ENCODE measurements at places on chromosomes 5 and 9.

GRCh38 chr5:44783634-44784315 is 25.0 kb upstream of the MRPS30 start:
- DNase-seq = no peak

DNA sequence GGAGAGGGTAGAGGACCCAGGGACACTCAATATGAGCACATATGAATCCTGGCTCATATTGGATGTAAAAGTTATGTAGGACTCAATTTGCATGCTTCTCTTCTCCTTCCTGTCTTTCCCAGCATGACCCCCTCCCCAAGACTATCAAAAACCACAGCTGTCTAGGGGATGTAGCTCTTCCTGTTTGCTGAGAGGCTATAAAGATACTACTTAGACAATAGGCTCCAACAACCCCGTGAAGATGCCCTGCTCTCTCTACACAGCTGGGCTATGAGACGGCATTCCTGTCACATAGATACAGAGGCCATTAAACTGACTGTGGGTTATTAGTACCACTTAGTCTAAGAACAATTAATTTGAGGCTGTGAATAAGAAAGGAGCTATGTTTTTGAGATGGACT is 56.5 kb upstream of the PCSK1 start:
- no peak for DNase-seq

DNA sequence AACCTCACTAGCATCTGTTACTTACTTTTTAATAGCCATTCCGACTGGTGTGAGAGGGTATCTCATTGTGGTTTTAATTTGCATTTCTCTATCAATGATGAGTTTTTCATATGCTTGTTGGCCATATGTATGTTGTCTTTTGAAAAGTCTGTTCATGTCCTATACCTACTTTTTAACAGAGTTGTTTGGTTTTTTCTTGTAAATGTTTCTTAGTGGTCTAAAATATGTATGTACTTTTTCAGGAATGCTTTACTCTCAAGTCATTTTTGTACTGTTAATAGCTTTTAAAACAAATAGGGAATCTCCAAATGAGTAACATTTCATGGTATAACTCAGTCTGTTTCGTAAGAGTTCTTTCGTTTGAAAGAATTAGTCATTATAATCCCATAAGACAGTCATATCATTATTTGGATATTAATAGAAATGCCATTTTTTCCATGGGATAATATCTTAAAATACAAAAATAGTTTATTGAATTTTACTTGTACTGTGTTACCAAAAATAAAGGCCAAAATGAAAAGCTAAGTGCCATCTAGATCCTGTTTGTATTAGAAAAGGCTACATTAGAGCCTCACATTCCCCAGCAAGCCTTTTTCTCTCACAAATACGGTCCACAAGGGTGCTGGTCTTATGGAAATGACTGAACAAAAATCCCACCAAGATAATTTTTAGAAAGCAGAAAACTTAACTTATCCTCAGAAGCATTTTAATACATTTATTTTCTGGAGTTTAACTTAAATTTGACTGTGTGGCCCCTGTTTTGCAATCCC is 247.7 kb downstream of the PJA2 start:
- DNase-seq = no peak

GRCh38 chr9:9846557-9846956 is 766.2 kb downstream of the PTPRD start:
- DNase-seq = no peak

DNA sequence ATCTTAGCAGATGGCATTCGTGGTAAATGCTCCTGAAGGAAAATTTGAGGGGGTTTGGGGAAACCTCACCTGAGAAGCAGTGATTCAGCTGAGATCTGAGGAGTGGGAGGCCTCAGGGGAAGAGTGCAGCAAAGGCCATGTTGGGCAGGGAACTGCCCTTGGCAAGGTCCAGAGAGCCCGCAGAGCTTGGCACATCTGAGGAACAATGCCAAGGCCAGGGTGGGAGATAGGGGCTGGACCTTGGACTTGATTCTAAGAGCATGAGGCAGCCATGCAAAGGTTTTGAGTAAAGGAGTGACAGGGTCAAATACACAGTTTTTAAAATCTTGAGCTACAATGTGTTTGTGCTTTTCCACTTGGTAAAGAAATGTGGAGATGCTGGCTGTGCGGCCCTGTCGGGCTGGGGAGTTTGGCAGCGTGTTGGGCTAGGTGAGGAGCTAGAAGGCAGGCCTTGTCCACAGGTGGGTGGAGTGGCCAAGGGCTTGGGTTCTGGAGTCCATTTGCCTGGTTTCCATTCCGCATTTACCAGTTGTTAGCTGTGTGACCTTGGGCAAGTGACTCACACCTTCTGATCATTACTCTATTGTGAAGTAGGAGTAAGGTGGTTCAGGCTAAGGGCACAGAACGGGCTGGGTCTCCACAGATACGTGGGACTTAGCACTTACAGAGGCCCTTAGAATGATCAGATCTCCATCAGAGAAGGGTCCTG is 6.1 kb downstream of the TBC1D13 start:
- no peak for DNase-seq

DNA sequence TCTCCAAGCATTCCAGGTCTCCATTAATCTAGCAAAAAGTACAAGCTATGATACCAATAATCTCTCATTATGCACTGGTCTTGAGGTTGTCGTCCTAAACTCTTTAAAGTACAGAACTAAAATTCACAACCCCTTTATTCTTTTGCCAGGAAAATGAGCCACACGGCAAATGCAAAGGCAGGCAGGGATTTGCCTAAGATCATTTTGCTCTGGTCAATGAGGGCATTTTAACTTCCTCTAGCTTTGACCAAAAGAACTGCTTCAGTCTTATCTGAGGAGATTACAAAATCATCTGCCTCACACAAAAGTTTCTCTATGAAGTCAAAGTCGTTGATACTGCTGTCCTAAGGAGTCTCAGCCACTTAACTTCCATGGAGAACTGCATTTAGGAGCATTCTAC is 51.8 kb downstream of the EPB41L4B start:
- no peak for DNase-seq

GRCh38 chr9:115657695-115658094 is 495.9 kb upstream of the PAPPA start:
- DNase-seq = no peak

DNA sequence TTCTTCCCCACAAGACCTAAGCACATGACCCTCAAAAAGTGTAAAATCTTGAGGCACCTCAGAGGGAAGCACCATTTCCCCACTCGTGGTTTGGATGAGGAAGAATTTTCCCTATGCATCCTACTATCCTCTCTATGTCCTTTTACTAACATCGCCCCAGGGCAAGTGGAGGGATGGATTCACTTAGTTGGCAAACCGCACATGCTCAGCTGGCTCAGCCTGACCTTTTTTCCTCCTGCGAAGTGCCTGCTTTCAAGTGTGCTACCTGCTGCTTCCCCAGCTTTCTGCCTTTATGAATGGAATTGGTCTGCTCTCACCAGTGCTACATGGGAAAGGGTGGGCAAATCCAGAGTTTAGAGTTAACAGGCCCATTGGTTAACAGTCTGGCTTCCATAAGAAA is 56.6 kb upstream of the IFNK start:
- DNase-seq = no peak

GRCh38 chr5:100479079-100479688 is 56.0 kb upstream of the FAM174A start:
- DNase-seq = peak; percentile 14

GRCh38 chr5:149550594-149551226 is 529 bp downstream of the CSNK1A1 start:
- no peak for DNase-seq

- no peak for DNase-seq
Measured at GRCh38 chr9:91305596-91306295, 56.0 kb downstream of the AUH start.

GRCh38 chr5:136810261-136810801 is 445.0 kb upstream of the TRPC7 start:
- DNase-seq = no peak

DNA sequence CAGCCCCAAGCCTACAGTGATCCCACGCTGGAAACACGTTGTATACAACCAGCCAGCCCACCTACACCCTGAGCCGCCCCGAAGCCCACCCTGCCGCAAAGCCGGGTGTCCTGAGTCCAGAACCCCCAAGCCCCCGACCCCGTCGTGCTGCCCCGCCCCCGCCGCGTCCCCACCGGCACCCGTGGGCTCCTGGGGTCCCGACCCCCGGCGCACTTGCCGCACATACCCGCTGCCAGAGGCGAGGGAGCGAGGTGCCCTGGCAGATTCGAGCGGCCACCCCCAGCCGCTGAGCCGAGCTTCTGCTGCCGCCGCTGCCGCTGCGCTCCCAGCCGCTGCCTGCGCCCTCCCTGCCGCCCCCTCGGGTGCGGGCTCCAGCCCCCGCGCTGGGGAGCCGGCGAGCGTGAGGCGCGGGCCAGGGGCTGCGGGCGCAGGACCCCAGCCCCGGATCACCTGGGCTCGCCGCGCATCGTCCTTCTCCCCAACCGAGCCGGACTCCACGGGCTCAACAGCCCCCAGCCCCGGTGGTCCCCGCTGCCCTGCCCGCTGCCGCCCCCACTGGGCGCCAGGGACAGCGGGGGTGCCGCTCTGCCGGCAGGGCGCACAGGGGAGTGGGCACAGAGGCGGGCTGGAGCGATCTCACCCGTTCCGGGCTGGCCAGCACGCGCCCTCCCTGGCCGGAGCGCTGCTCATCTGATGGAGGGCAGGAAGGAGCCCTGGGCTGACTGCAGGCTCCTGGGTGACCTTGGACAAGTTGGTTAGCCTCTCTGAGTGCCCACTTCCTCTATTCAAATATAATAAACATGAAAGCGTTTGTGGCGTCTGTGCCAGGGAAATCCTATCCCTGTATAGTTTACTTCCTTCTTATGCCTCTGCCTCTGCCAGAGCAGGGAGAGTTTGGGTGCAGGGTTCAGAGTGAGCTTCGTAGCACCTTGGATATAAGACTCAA is at the start of gene HTR4:
TSS of gene HTR4 (minus strand) at position 692 of the 946 bp plus-strand sequence. CDS start 17,513 bp downstream, outside the sequence.
- DNase-seq = no peak

GRCh38 chr5:38666668-38667498 is 110.4 kb upstream of the LIFR start:
- no peak for DNase-seq

- no peak for DNase-seq
Measured at GRCh38 chr5:62168506-62169281, 137.3 kb upstream of the KIF2A start.

DNA sequence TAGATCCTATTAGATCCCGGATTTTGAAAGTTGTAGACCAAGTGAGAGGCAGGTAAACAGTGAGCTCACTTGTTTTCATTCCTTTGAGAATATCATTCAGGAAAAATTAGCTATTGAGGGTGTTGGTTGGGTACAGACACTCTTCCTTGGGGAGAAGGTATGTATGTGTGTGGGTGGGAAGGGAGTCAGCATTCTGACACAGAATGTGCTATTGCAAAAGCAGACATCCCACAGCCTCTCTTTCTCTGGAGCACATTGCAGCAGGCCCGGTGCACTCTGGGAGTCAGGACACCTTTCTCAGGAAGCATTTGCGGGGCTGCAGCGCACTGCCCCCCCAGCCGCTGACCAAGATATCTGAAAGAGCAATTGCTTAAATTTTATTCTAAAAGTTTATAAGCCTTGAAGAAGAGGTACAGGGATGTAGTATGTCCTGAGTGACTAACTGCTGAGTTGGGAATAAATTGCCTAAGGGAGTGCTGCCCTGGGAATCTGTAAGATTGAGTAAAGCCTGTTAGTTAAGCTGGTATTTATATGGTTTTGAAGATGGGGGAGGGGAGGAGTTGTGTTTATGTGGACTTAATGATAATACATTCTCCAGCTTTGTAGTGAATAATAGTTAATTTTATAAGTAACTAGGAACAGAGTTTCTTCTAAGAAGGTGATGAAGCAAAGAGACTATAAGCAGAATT is 5.2 kb downstream of the TNFAIP8 start:
- DNase-seq = no peak

DNA sequence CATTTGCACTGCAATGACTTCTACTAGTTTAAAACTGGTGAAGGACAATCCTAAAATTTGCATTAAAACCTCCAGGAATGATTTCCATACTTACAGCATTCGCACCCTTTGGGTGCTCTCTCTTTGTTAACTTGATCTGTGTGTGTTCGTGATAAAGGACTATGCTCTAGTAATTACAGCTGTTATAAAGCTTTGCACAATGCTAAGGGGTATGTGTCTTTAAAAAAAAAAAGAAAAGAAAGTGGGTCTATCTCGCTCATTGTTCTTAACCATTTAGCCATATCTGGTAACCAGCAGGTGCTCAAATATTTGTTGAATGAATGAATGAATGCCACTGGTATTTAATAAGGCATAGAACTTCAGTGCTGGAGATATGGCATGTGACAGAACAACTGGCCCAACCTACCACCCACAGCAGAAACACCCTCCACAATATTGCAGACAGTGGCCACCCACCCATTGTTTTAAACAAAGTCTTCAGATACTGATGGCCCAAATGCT is 8.7 kb downstream of the TRIM36 start:
- no peak for DNase-seq

DNA sequence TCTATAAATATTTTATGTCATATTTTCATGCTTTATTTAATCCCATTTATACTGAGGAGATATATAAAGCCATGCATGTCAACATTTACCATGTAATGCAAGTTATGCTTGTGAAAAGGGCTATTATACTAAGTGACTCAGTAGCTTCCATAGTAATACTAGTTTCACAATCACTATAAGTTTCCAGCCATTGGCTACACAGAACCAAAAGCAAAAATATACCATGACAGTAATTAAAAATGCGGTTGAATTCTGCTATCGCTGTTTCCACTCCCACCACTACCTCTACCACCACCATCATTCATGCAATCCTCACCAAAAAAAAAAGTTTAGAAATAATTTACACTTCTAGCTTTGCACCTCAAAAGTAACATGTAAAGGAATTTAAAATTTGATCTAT is 60.2 kb downstream of the MLLT3 start:
- DNase-seq = no peak

GRCh38 chr5:178555005-178555404 is 35.2 kb downstream of the COL23A1 start:
- no peak for DNase-seq

DNA sequence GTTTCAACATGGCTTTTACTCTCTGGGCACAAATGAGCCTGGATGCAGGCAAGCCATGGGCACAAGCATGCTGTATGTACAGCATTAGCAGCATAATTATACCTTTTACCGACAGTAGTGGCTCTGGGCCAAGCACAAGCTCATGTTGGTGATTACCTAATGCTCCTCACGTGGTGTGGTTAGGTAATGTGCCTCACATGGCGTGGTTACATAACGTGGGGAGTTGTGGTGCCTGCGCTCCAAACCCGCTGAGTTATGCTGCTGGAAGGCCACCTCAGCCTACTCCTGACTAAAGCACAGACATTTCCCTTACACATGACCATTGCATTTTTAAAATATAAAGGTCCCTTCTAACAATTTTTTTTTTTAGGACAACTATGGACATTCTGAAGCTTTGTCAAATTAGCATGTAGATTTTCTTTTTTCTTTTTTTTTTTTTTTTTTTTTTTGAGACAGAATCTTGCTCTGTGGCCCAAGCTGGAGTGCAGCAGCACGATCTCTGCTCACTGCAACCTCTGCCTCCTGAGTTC is 794.0 kb downstream of the EFNA5 start:
- no peak for DNase-seq

- no peak for DNase-seq
Measured at GRCh38 chr5:115084246-115084793, 85.4 kb downstream of the TRIM36 start.
